Forelimb muscle (tissue), 1 donor: ENCODE measurements at places on chromosomes 5 and 9. TPM values are rescaled to one million over a fixed set of nuclear protein-coding genes. Genes with fewer than 3 reads are reported as not detected.

Gene FBP2
- polyA plus RNA-seq: 91.5 TPM

Gene SPINK1
- not detected for polyA plus RNA-seq

Gene SNCAIP
- 8.8 TPM for polyA plus RNA-seq

Gene GHR
- 20.0 TPM for polyA plus RNA-seq

Gene OR1L8
- polyA plus RNA-seq: 0.15 TPM

Gene C5orf58
- polyA plus RNA-seq: 0.59 TPM

Gene JAKMIP2
- polyA plus RNA-seq: 1.4 TPM

Gene CCDC192
- 0.48 TPM for polyA plus RNA-seq

Gene CFAP157
- polyA plus RNA-seq: 1.4 TPM

Gene TGFBI
- polyA plus RNA-seq: 161 TPM

Gene HRH2
- 0.90 TPM for polyA plus RNA-seq

Gene PDE8B
- 3.9 TPM for polyA plus RNA-seq

Gene IFNE
- not detected for polyA plus RNA-seq

Gene MARCHF11
- not detected for polyA plus RNA-seq

Gene HTR1A
- not detected for polyA plus RNA-seq

Gene LCN6
- polyA plus RNA-seq: 0.18 TPM

Gene LCN9
- not detected for polyA plus RNA-seq

Gene SAXO1
- 0.11 TPM for polyA plus RNA-seq

Gene PDE6A
- polyA plus RNA-seq: 0.06 TPM

Gene SERF1A
- polyA plus RNA-seq: 1.4 TPM

Gene KCNT1
- 11.0 TPM for polyA plus RNA-seq
